ENCODE measurements at places on chromosomes 7 and 10. TPM values are rescaled to one million over a fixed set of nuclear protein-coding genes. Genes with fewer than 3 reads are reported as not detected.

DNA sequence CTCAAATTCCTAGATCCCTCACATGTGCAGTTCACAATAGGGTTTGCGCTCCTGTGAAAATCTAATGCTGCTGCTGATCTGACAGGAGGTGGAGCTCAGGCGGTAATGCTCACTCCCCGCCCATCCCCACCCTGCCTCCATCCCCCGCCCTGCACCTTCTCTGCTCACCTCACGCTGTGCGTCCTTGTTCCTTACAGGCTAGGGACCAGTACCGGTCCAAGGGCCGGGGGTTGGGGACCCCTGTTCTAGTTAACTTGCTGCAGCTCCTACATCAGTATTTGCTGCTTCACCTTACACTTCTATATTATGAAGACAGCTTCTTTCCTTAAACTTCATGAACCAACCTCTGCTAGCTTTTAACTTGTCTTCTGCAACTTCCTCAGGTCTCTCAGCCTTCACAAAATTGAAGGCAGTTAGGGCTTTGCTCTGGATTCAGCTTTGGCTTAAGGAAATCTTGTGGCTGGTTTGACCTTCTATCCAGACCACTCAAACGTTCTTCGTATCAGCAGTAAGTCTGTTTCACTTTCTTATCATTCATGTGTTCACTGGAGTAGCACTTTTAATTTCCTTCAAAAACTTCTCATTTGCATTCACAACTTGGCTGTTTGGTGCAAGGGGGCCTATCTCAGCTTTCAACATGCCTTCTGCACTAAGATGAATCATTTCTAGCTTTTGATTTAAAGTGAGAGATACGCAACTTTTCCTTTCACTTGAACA lies 1.7 kb upstream of the TNKS2 start:
- DNase-seq: no peak

GRCh38 chr7:51262796-51263531 lies 53.6 kb downstream of the COBL start:
- no peak for DNase-seq

DNA sequence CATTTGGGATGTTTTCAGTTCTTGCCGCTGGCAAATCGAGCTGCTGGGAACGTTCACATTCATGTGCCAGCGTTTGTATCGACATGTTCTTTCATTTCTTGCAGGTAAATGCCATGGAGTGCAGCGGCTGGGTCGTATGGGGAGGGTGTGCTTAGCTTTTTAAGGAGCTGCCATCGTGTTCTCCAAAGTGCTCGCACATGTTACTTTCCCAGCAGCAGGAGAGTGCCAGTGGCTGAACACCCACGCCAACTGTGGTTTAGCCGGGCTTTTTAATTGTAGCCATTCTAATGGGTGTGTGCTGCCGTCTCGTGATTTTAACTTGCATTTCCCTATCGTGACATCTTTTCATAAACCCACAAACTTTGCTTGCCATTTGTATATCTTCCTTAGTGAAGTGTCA lies 11.6 kb upstream of the BNIP3 start:
- DNase-seq: no peak

The CHAT gene
- not detected for total RNA-seq

- DNase-seq: no peak
Observed at GRCh38 chr7:67644151-67644550, 647.5 kb downstream of the TYW1 start.

DNA sequence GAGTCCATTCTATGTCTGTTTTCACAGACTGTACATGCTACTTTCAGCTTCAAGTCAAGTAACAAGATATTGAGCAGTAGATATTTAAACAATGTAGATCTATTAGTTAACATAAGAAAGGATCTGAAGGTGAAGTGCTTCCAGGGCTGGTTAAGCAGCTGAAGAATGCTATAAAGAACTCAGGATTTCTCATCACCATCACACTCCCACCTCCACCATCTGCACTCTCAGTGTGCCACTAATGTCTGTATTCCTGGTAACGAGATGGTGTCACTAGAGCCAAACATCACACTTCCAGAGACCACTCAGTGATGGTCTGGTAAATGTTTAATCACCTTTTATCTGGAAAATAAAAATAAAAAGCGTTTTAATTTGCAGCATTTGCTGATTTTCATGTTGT lies 224.0 kb upstream of the FERD3L start:
- DNase-seq: no peak

DNA sequence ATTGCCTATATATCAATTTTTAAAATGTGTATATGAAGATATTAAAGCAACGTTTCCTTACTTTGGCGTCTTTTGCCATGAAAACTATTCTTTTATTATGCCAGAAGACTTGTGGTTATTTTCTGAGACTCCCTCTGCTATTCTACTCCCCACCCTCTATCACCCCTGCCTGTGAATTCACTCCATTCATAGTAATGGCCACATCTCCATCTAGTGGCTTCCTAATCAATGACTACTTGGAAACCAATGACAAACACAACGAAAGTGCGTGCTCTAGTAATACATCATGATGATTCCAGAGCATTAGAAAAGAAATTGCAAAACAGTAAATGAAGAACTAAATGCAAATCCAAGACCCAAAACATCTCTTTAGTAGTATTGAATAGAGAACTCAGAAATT lies 186.7 kb upstream of the HGF start:
- peak; percentile 61 for DNase-seq

The SPDYE2 gene
- not detected for total RNA-seq

Data from dermis microvascular lymphatic vessel endothelial cell (primary cell).